GM12865 (cell line): ENCODE measurements at places on chromosomes 7 and 10.

GRCh38 chr10:93106631-93107072 is 33.0 kb downstream of the CYP26A1 start:
- peak; percentile 49 for DNase-seq

GRCh38 chr10:24462889-24463552 is 254.1 kb downstream of the KIAA1217 start:
- no peak for DNase-seq

DNA sequence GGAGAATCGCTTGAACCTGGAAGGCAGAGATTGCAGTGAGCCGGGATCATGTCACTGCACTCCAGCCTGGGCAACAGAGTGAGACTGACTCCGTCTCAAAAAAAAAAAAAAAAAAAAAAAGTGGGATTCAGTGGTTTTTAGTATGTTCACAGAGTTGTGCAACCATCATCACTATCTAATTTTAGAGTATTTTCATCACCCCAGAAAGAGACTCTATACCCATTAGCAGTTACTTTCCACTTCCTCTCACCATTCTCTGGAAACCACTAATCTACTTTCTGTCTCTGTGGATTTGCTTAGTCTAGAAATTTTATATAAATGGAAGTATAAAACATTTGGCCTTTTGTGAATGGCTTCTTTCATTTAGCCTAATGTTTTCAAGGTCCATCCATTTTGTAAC is 113.4 kb downstream of the ST7 start:
- no peak for DNase-seq

GRCh38 chr7:68429411-68430117 is 1168.7 kb upstream of the AUTS2 start:
- no peak for DNase-seq

- no peak for DNase-seq
These were observed 42.3 kb downstream of the DPYSL4 start for GRCh38 chr10:132229096-132229495.

GRCh38 chr10:76830218-76830617 is 807.4 kb downstream of the KCNMA1 start:
- DNase-seq: no peak

- DNase-seq: no peak
These were observed 42.4 kb downstream of the ZNF487 start for GRCh38 chr10:43479275-43479674.

- DNase-seq: no peak
These were observed 19.4 kb upstream of the EZH2 start for GRCh38 chr7:148903504-148903903.

- DNase-seq: no peak
These were observed 128.0 kb downstream of the RSU1 start for GRCh38 chr10:16689227-16689626.

- DNase-seq: peak; percentile 33
These were observed 154.5 kb downstream of the SVIL start for GRCh38 chr10:29479981-29480954.

- DNase-seq: no peak
These were observed 49.5 kb upstream of the CFAP46 start for GRCh38 chr10:132991706-132992432.

- peak; percentile 44 for DNase-seq
These were observed 832 bp downstream of the XRCC2 start for GRCh38 chr7:152674860-152675758.

DNA sequence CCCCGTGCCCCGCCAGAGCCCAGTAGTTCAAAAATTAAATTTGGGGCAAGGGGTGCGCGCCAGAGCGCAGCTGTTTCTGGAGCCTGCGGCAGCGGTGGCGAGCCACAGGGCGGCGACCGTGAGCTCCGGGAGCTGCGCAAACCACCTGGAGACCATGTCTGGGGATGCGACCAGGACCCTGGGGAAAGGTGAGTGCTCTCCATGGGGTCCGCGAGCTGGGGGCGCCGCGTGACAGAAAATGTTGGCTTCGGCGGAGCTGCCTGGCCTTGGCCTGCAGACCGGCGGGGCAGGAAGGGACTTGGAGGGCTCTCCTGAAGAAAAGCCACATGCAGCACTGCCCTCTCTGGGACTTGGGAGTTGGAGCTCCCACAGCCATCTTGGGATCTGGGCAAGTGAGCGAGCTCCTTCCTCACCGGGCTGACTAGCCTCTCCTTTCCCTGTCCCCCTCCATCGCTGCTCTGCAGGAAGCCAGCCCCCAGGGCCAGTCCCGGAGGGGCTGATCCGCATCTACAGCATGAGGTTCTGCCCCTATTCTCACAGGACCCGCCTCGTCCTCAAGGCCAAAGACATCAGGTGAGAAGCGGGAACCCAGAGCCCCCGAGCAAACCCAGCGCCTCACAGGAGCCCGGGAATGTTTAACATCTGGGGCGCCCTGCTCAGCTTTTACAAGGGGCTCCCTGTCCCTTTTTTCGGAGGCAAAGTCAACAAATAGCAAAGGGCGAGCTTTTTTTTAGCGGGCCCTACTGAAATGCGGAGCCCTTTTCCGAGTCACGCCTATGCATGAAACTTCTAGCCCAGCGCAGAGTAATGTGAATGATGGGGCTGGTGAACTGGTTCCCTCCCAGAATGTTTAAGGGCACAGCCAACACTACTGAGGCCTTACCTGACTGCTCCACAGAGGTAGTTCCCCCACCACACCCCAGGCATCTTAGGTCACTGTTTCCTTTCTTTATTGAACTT is 6.1 kb downstream of the GSTO2 start:
- peak; percentile 42 for DNase-seq

GRCh38 chr7:142323706-142324105 is 65.8 kb upstream of the PRSS58 start:
- DNase-seq: peak; percentile 10

GRCh38 chr10:34432589-34432988 is 382.5 kb downstream of the PARD3 start:
- no peak for DNase-seq
